ENCODE measurements at places on chromosomes 6 and 20.

- DNase-seq: no peak
Measured at GRCh38 chr6:111849298-111849697, 24.0 kb downstream of the FYN start.

- DNase-seq: peak; percentile 61
Measured at GRCh38 chr6:105459864-105460263, 57.0 kb upstream of the PREP start.

DNA sequence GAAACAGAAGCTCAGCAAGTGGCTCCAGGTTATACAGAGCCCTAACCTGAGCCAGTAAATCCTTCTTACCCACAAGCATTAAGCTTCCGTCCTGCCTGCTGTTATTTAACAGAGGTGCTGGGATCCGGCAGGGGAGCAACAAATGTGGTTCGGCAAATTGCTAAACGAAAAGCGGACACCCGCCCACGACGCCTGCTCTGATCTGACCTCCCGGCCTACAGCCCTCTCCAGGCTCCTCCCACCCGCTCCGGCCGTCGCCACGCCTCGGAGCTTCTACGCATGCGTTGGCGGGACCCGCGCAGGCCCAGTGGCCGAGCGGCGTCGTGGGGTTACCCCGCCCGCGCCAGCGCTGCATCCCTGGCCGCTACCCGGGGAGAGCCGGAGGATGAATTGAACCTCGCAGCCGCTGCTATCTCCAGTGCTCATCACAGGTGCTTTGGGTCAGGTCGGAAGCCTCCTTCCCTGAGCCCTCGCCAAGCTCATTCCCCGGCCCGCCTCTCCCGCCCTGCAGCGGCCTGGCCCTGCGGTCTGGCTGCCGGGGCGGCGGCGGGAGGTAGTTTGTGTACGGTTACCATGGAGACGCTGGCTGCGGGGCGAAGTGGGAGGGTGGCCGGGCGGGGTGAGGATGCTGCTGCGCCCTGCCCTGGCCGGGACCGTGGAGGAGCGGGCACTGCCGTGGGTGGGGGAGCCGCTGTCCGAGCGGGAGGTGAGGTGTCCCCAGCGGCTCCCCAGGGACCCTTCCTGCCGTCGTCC lies at the start of gene ARMC2:
TSS of gene ARMC2 (plus strand) at position 307 of the 753 bp plus-strand sequence. CDS start 5,846 bp downstream, outside the sequence.
- DNase-seq: peak; percentile 94

GRCh38 chr20:60477958-60478357 lies 519.7 kb downstream of the CDH26 start:
- no peak for DNase-seq

DNA sequence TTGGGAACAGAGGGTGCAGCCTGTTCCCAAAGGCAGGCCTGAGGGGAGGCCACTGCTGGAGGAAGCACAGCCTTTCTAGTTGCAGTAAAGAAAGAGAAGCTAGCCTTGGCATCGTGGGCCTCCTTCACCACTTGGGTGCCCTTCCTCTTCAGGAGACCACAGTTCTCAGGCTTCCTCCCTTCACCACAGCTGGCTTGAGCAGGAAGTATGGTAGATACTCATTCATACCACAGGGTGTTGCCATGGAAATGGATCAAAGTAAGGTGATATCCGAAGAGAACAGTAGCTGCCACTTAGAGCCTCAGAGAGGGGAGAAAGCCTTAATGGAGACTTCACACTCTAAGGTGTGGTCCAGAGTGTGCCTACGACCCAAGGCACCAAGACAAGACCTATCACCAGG lies 120.4 kb upstream of the RIPOR2 start:
- no peak for DNase-seq

- no peak for DNase-seq
Measured at GRCh38 chr20:51888291-51888690, 86.0 kb upstream of the SALL4 start.

- no peak for DNase-seq
Measured at GRCh38 chr6:35328108-35328723, 14.1 kb upstream of the PPARD start.

- DNase-seq: no peak
Measured at GRCh38 chr6:139653111-139653510, 278.7 kb upstream of the CITED2 start.

DNA sequence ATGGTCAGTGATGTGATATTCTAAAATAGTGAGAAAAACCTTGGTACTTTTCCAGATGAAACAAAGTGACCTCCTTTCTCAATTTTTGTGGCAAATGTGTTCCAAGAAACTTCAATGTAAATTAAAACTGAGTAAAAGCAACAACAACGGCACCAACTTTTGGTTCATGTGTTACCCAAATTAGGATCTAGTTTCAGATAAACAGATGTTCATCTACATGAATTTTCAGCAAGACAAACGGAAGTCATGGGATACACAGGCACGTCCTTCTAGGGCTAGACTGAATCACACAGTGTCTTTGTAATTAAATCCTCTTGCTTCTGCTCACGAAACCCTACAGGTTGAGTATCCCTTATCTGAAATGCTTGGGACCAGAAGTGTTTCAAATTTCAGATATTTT lies 915.2 kb downstream of the TFAP2A start:
- no peak for DNase-seq

GRCh38 chr6:47414423-47415167 lies 63.0 kb upstream of the CD2AP start:
- DNase-seq: no peak

DNA sequence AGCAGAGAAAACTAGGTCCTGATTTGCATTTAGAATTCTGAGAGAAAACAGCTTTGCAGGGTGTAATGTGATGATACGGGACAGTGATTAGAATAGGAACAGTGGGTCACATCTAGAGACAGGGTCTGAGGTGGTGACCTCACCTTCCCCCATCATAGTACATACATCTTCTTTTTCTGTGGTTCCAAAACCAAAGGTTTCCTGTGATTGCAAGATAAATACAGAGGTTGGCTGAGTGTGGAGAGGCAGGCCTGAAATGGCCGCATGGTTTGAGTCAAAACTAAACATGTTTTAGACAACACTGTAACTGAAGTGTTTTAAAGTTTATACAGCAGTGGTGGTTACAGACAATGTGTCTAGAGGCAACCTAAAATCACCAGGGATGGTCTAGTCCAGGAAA lies 10.4 kb upstream of the NT5DC1 start:
- DNase-seq: no peak

DNA sequence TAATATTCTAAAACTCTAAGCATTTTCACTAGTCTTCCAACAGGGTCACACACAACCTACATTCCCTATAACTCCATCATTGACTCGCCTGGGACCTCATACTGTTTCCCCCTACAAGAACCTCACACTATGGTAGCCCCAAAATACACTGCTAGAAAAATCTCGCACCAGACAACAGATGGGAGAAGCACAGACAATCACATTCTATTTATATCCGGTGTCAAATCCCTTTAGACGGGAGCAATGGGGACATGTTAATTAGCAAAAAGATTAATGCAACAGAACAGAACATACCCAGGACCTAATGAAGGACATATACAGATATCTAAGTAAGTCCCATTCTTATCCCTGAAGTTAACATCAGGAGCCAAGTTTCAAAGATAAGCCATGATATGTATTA lies 33.6 kb downstream of the TMX4 start:
- no peak for DNase-seq

DNA sequence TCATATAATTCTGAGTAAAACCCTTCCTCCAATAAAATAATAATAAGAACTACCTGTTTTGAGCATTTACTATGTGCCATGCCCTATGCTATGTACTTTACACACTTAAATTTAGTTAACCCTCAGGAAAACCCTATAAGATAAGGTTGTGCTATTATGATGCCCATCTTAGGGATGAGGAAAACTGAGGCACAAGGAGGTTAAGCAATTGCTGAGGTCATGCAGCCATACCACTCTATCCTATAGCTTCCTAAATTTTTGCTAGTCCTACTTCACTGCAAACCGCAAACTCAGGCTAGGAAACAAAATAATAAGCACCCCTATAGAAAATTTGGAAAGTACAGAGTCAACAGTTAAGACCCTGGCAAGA lies 38.9 kb upstream of the GFOD1 start:
- DNase-seq: no peak

DNA sequence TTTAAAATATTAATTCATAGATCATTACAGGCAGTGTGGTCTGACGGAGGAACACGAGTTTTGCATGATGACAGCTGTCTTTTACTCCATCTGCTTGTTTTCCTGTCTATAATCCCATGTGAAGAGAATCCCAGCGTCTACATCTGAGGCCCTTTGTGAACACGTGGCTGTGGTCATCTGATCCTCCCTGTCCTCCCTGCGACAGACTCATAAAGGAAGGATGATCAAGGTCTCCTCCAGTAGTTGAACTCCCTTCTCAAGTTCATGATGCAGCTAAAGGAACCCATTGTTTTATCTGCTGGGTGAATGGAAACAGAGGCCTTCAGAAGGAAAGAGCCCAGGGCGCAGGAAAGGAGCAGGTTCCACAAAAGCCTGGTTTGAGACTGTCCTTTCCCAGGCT lies 435.8 kb upstream of the JARID2 start:
- no peak for DNase-seq

GRCh38 chr6:91171754-91172462 lies 585.0 kb upstream of the MAP3K7 start:
- no peak for DNase-seq

DNA sequence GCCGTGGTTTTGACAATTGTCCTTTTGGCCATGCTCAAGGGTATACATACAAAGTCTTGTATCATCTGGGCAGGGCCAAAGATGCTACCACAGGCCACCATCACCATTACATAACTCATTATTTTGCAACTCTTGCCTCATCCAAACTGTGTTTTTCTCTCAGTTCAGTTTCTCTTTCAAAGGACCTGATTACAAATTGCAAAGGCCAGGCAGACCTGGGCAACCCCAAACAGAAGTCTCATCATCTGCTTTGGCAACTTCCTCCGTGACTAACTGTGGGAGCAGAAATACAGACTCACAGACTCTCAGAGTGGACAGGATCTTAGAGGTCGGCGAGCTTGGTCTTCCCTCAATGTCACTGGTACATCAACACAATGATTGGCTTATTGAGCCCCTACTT lies 117.8 kb upstream of the NEDD9 start:
- DNase-seq: no peak

DNA sequence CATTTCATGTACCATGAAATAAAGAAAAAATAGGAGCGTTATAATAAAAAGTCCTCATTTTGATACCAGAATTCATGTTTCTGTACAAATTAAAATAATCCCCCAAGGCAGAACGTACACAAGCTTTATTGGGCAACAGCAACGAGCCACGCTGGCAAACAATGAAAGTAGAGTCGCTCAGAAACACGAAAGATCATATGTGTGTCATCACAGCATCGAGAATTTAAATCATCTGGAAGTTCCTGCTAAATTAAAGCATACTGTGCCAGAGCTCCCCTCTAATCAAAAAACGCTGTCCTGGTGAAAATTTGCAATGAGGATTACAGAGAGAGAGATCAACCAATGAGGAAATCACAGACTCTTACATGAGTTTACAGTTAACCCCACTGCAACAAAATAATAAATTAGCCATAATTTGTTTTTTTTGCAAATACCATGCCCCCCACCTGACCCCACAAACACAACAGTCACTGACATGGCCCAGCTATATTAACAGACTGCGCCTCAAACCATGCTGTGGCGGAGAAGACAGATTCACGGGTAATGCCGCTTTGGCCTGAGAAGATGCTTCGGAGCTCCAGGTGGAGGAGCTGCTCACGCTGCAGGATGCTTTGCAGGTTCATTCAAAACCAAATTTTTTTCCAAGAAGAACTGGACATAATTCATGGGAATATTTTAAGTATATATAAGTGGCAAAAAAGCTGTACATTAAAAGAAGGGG lies 54.3 kb upstream of the NFATC2 start:
- DNase-seq: no peak

DNA sequence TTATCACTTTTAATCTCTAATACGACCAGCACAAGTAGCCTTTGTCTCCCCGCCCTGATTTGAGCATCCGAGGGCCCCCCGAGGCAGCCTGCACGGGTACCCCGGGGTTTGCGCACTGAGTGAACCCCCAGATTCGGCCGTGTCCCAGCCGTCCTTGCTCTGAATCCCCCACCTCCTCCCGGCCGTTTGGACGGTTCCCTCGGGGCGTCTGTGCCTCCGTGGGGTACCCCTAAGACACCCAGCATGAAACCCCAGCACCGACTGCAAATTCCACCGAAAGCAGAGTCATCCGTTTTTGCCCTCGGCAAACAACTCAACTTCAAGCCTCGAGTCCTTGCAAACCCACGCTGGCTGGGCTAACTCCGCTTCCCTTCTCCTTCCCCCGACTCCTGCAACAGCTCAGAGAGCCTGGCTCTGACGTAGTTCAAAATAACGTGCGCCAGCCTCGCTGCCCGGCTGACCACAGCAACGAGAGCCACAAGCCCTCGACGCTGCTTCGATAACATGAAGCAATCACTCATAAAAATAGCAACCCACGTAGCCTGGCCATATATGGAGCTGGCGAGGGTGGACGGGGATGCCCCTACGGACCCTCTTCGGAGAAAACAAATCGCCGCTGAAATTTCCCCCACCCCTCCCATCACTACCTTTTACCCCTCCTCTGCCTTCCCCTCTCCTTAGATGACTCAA lies 764 bp upstream of the SNAP25 start:
- peak; percentile 17 for DNase-seq

DNA sequence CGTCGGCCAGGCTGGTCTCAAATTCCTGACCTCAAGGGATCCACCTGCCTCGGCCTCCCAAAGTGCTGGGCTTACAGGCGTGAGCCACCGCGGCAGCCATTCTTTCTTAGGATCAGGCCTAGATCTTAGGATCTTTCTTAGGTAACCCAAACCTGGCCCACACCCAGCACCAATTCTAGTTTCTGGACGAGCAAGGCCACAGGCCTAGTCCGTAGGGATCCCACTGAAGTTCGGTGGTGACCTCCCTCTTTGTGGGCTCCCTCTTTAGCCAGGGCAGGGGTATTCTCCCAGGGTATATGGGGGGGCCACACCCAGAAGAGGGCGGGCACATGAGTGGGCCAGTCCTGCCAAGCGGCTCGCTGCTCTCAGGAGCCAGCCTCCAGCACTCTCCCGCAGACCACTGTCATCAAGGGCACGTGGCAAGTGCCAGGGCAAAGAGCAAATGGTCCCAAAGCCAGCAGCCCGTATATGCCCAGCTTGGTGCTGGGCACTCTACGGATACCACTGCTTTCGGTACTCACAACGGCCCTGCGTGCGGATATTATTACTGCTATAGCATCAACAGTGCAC lies 6.5 kb downstream of the PXDC1 start:
- DNase-seq: no peak

DNA sequence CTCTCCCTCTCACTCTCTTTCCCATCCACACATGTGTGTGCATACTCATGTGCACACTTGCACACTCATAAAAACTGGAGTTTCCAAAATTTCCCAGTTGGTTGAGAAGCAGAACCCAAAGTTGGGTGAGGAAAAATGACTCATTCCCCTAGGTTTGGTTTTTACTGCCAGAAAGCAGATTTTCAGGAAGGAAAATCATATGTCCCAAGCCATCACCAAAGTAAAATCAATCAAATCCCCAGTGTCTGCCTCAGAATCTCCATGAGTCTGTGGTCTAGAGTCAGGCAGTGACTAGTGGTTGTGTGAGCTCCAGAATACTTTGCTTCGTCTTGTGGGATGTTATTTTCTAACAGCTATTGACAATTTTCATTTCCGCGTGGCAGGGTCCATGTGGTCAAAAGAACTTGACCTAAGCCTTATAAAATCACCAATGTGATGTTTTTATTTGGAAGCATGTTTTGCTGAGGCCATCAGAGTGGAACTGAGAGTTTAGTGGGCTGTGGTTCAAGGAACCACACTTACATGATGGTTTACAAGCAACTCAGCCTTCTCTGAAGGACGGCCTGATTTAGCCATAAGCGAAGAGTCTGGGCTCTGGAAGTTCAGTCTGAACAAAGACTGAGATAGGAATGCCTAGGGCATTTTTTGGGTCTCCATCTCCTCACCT lies 81.9 kb upstream of the CCN6 start:
- no peak for DNase-seq

GRCh38 chr6:128478230-128479047 lies 42.0 kb downstream of the PTPRK start:
- no peak for DNase-seq

- DNase-seq: no peak
Measured at GRCh38 chr20:3900187-3900604, 11.0 kb downstream of the PANK2 start.

Data from RWPE1 (cell line).